NCI-H1417 treated with DMSO at 0.1 percent for 48 hours (cell line): ENCODE measurements at places on chromosomes 11 and 22.

- no peak for DNase-seq
Measured at GRCh38 chr11:120344302-120345004, 8.2 kb downstream of the ARHGEF12 start.

DNA sequence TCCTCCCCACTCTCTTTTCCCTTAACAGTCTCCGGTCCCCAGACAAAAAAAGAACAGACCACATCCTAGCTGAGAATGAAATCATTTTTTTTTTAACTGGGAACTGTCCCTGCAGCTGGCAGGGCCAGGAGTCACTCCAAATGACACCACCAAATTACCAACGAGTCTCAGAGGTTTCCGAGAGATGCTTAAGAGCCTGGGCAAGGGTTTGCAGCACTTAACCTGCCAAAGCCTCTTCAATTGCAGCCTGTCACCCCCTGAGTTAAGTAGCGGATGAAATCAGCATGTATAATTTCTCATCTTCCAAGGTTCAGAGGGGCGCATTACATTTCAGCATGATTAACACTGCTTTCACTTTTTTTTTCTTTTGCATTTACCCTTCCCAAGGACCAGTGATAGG lies 71.8 kb downstream of the TENM4 start:
- DNase-seq = no peak

DNA sequence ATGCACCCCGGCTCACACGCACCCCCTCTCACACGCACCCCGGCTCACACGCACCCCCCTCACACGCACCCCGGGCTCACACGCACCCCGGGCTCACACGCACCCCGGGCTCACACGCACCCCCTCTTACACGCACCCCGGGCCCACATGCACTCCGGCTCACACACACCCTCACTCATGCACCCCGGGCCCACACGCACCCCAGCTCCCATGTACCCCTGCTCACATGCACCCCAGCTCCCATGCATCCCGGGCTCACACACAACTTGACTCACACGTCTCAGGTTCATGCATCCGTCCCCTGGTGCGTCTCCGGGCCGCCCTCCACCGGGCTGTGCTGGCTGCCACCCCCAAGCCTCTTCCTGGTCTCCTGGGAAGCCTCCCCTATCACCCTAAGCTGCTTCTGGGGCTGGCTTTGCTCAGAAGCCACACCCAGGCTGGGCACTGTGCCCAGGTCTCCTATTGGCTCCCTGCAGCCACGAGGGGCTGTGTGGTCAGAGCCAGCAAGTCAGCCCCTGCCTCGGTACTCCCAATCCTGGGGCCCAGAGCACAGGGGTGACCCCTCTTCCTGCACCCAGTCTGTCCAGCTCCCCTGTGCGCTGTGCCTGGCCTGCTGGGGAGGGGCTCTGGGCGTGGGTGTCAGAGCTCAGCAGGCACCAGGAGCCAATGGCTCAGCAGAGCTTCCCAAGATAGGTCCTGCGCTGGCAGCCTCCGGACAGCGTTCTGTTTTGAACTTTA lies 16.9 kb downstream of the TSPAN4 start:
- DNase-seq = no peak

GRCh38 chr11:65420979-65421793 lies 1.4 kb upstream of the NEAT1 start:
- peak; percentile 72 for DNase-seq

- no peak for DNase-seq
Measured at GRCh38 chr22:43520632-43521039, 108.8 kb downstream of the MPPED1 start.

- DNase-seq = no peak
Measured at GRCh38 chr11:80109031-80109430, 668.2 kb upstream of the TENM4 start.

GRCh38 chr22:37269936-37270678 lies 12.2 kb upstream of the CYTH4 start:
- DNase-seq = no peak

DNA sequence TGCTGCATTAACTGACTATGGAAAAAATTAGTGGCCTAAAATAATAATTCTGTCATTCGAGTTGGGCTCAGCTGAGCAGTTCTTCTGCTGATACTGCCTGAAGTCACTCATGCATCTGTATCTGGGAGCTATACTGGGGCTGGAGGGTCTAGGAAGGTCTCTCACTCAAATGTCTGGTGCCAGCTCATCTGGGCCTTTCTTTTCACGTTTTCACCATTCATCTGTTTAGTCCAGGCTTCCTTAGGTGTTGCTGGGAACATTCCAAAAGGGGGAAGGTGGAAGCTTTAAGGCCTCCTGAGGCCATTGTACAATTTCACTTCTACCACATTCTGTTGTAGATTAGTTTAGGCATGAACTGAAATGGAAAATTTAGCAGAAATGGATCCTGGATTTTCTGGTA lies 28.0 kb downstream of the YAP1 start:
- no peak for DNase-seq

- DNase-seq = no peak
Measured at GRCh38 chr11:34068111-34068510, 16.6 kb downstream of the CAPRIN1 start.

GRCh38 chr11:130407978-130408377 lies 20.4 kb downstream of the ADAMTS8 start:
- no peak for DNase-seq

DNA sequence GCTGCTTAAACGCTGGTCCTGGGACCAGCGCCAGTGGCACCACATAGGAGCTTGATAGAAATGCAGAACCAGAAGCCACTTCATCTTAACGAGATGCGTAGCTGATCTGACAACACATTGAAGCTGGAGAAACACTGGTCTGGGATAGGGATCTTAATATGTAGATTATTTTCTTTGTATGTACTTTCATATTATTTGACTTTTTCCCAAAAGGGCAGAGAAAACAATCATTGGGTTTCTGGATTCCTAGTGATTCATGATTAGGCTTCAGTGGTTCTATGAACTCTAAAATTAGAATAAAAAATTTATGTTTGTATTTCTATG lies 12.3 kb downstream of the MPEG1 start:
- DNase-seq = no peak

- DNase-seq = no peak
Measured at GRCh38 chr11:91795139-91795887, 429.3 kb upstream of the FAT3 start.
